ENCODE measurements at places on chromosomes 1 and 21. TPM values are rescaled to one million over a fixed set of nuclear protein-coding genes. Genes with fewer than 3 reads are reported as not detected.

The S100A2 gene
- total RNA-seq, result 0.58 TPM

- no peak for DNase-seq
Observed at GRCh38 chr1:220957233-220957605, 78.0 kb downstream of the HLX start.

DNA sequence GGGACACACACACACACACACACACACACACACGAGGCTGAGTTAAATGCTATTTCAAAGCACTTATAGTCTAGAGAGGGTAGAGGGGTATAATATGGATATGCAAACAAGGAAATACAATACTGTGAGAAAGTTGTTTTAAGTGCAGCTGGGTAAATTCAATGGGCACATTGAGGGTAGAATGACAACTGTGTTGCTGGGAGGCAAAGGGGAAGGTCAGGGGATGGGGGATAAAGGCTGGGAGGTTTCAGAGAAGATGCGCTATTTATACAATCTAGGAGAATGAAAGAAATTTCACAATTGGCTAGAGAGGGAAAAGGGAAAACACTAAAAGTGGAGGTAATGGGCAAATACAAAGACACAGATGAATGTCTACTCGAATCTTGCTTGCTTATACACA is 19.4 kb downstream of the EXTL2 start:
- DNase-seq, result no peak

The OR2T2 gene
- total RNA-seq, result not detected

DNA sequence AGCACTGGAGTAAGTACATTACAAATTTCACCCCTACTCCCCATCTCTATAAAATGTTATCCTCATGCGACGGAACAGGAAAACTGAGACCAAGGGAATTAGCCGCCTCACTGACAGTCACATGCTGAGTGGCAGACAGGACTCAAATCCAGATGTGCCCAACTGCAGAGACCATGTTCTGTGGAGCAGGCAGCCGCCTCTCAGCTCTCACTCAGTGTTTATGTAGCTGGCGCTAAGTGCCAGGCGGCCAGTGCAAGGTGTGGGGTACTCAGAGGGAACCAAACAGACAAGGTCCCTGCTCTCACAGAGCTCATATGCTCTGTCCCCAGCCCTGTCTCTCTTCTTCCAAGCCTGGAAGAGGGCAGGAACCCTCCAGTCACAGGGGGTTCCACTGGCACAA is 5.1 kb downstream of the CAPZB start:
- no peak for DNase-seq

The CRP gene
- not detected for total RNA-seq

The BEND5 gene
- 1.5 TPM for total RNA-seq

DNA sequence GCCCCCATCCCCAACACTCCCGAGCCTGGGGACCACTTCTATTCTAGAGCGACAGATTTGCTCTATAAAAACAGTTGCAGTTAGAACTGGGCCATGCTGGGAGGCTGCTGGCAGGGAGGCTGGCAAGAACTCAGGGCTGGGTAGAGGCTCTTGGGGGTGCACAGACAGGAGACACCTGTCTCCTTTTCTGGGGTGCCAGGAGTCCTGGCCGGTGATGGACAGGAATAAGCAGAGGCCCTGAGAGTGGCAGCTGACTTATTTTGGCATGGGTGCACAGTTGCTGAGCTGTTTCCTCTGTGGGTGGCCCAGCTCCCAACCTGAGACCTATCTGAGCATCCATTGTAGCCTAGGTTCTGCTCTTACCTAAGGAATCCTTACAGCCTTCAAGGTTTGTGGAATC is 39.2 kb upstream of the TMPRSS2 start:
- DNase-seq, result no peak

DNA sequence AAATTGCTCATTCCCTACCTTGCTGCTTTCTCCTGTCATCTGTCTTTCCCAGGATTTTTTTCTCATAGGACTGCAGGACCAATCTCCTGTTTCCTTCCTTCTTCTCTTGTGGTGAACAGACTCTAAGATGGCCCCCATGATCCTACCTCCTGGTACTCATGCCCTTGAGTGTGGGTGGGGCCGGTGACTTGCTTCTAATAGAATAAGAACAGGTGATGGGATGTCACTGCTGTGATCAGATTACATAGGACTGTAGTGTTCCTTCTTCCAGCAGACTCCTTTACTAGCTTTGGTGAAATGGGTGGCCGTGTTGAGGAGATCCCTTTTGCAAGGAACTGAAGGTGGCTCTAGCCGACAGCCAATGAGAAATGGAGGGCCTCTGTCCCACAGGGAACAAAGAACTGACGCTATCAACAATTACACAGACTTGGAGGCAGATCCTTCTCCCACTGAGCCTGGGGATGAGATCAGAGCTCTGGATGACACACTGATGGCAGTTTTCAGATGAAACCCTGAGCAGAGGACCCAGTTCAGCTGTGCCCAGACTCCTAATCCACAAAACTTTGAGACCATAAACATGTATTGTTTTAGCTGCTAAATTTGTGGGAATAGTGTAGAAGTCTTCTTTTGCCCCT is 7.5 kb downstream of the GSTM3 start:
- no peak for DNase-seq

The PGLYRP4 gene
- not detected for total RNA-seq

DNA sequence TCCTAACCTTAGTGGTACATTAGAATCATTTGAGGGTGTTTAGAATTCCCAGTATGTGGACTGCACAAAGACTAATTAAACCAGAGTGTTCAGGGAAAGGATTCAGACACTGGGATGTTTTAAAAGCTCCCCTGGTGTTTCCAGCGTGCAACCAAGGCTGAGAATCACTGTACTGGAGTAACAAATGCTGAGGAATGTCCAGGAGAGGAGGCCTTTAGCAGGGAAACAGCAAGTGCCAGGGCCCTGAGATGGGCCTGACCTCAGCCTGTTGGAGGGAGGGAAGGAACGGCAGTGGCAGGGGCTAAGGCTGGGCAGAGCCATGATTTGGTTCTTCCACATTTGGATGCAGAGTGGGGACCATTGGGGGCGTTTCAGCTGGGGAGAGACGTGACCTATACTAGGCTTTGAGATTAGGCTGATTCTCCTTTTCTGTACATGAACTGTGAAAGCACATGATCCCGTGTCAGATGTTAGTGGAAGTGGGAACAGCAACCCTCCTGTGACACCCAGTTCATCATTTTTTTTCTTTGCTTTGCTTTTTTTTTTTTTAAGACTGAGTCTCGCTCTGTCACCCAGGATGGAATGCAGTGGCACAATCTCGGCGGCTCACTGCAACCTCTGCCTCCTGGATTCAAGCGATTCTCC is 49.3 kb downstream of the KANK4 start:
- no peak for DNase-seq

The NR5A2 gene
- total RNA-seq, result 9.6 TPM

GRCh38 chr1:192579010-192579738 is 3.6 kb downstream of the RGS1 start:
- DNase-seq, result no peak

The CRYBG2 gene
- 0.06 TPM for total RNA-seq

DNA sequence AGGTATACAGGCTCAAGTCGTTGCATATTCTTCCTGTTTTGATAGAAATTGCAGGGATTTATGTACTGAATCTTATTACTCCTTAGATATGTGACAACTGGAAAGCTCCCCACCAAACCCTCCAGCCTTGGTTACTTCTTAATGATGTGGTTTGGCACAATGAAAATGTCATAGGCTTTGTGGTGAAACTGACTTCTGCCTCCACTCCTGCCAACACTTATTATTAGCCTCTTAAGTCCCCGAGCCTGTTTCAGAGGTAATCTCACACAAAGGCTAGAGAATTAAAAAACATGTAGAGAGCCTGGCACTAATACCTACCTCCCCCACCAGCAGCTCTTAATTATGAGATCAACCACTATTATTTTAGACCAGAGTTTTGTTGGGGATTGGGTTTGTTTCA is 4.2 kb downstream of the COX20 start:
- DNase-seq, result no peak

DNA sequence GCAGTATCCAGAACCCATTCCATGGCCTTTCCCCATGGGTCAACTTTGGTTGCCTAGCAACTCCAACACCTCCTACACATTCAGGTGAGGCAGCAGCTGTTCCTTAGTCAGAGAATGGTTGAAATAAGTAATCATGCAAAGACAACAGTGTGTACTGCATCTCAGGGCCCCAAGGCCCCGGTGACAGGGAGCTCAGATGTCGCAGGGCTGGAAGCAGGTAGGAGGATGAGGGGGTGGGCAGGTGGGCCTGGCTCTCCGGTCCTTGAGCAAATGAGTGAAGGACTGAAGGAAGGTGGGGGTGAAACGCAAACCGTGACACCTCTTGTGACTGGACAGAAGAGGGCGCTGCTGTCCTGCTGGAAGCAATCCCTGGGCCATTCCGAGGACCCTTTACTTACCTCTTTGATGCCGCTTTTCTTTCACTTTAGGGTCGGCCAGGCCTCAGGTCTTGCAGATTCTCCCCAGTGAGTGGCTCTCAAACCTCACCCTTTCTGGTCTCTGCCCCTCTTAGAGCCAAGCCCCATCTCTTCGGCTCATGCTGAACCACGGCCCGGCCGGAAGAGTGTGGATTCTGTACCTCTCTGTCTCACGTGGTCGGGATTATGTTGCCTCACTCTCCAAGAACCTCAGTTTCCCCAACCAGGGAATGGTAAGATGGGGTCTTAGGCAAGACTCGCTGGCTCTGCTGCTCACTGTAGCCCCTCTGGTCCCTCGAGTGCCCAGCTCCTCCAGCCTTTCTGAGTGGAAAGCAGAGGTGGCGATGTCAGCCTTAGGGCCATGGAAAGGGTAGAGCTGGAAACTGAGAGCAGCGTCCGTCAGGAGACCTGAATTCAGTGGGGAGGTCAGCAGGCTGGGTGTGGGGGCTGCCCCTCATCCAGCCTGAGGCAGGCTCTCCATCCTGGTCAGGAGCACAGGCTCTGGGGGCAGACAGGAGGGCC is 5.6 kb upstream of the KCNA10 start:
- DNase-seq, result no peak

DNA sequence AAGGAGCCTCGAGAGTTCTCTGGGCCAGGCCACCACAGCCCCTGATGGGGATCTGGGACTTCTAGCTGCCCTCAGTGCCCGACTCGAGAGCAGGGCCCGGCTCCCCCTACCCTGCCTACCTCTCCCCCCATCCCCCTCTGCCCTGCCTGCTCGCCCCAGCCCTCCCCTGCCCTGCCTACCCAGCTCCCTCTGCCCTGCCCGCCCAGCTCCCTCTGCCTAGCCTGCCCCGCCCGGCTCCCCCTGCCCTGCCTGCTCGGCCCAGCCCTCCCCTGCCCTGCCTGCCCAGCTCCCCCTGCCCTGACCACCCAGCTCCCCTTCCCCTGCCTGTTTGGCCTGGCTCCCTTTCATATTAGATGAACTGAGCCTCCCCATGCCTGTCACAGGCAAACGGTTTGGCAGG is 117.4 kb upstream of the TMEM51 start:
- DNase-seq, result no peak

DNA sequence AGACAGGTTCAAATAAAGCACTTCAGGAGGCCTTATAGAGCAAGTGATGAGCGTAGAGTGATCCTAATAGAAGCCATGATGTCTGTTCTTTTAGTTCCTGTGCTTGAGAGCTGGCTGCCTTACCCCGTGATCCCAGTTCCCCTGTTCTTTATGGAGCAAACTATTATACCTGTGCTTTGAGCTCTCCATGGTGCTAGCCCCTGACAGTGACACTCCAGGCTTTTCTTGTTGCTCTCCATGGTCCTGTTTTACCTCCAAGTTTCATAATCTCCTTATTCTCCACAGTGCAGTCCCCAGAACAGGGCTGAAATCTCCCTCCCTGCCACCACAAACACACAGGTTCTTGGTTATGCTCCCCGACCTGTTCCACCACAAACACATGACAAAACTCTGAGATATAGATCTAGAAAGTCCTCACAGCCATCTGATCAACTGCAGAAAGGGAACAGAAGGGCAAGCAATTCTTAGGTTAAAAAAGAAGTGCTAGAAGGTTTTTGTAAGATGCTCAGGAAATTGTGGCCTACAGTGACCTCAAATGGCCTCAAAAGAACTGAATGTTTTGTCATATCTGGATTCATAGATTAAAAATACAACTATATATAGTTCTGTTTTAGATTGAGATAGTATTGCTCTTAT is 6.0 kb downstream of the CADM3 start:
- no peak for DNase-seq

The MEX3A gene
- total RNA-seq, result 0.58 TPM

The NRIP1 gene
- 57.8 TPM for total RNA-seq

The RGS13 gene
- total RNA-seq, result 1.0 TPM

DNA sequence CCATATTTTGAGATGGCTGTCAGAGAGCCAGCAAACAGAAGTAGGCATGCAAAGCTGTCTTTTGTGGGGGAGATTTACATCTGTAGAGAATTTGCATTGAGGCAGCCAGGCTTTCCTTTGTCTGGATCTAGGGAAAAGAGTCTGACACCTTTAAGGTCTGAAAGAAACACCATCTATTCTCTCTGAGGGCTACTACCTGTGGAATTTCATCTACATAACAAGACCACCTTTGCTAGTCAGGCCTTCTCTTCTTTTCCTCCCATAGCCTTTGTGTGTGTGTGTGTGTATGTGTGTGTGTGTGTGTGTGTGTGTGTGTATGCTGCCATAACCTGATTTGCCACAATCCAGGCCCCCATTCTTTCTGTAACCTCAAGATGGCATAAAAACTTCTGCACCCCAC is 28.4 kb upstream of the DMRTB1 start:
- no peak for DNase-seq

The HSD11B1 gene
- 83.7 TPM for total RNA-seq

The FAAH gene
- 16.4 TPM for total RNA-seq

DNA sequence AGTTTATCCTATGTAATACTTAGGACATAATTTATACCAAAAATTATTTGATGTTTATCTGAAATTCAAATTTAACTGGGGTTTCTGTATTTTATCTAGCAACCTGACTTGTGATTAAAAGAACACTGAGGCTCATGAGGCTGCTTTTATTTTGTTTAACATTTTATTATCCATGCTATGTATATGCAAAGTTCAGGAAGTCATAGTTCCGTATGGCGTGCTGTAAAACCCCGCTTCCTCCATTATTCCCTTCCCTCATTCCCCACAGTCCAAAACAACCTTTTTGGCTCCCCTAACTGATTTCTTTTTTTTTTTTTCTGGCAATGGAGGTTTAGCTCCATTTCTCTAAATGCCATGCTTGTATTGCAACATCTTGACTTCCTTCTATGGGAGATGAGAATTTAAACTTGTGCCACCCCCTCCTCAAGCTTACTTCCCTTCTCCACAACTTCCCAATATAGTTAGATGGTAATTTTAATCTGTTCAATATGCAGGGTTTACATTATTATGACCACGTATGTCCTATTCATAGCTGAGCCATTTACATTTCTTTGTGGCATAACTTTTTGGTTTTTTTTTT is 138.0 kb upstream of the DNAH14 start:
- DNase-seq, result no peak

GRCh38 chr1:79006564-79006963 is at the start of gene ADGRL4:
TSS of gene ADGRL4 (minus strand) at chr1:79006730. CDS start at chr1:79006654, 76 bp downstream.
- peak; percentile 87 for DNase-seq
